ENCODE measurements at places on chromosomes 3 and 15. TPM values are rescaled to one million over a fixed set of nuclear protein-coding genes. Genes with fewer than 3 reads are reported as not detected.

Gene CD200
- total RNA-seq = 1.8 TPM

Gene ATP13A4
- 7.1 TPM for total RNA-seq

Gene CDAN1
- total RNA-seq = 37.3 TPM

DNA sequence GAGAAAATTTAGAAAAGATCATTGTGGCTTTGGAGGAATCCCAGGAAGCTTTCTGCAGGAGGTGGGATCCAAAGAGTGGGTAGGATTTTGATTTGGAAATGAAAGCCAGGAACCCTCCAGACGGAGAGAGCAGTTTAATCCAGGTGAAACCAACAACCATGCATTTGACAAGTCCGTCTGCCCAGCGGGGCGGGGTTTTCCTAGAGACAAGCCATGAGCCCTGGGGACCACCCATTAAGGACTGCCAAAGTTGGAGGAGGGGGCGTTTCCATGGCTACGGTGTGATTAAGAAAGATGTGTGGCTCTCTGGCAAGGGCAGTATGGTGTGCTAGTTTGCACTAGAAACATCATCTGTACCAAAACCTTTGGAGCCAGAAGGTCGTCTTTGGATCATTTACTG is 53.4 kb downstream of the SRGAP3 start:
- no peaks in the 10 kb centered on the region for H3K27me3 ChIP-seq
- no peak overlapping the region for H3K27ac ChIP-seq
- DNase-seq = no peak
- H3K4me3 ChIP-seq = no peak overlapping the region
- no peaks in the 10 kb centered on the region for H3K4me1 ChIP-seq

GRCh38 chr3:99873269-99874102 is 55.8 kb downstream of the CMSS1 start:
- H3K27ac ChIP-seq = no peak overlapping the region
- H3K36me3 ChIP-seq = no peaks in the 10 kb centered on the region
- H3K4me3 ChIP-seq = no peak overlapping the region
- DNase-seq = no peak
- H3K27me3 ChIP-seq = no peaks in the 10 kb centered on the region

DNA sequence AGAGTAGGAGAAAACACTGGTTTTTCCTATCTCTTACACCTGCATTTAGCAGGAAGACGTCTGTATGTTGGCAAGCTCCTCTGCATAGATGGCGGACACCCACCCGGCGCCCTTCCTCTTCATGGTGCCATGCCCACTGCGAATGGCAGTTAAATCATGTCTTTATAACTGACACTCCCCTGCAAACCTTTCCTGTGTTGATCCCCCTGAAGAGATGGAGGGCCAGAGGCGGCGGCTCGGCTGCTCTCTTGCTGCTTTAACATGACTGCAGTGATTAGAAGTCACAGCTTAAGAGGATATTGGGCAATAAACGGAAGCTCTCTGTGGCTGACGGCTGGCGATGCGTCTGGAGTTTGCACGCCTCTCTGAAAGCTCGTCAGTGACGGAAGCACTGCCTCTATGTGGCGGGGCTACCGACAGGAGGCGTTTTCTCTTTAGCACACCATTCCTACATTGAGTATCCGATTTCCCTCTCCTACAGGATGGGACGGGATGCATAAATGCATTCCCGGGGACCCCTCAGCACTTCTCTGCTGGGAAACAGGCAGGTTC is 25.5 kb upstream of the SNRPA1 start:
- peak overlapping the region; percentile 81 for H3K4me3 ChIP-seq
- H3K4me1 ChIP-seq = peaks cover 16% of the 10 kb centered on the region
- peak; percentile 81 for DNase-seq

DNA sequence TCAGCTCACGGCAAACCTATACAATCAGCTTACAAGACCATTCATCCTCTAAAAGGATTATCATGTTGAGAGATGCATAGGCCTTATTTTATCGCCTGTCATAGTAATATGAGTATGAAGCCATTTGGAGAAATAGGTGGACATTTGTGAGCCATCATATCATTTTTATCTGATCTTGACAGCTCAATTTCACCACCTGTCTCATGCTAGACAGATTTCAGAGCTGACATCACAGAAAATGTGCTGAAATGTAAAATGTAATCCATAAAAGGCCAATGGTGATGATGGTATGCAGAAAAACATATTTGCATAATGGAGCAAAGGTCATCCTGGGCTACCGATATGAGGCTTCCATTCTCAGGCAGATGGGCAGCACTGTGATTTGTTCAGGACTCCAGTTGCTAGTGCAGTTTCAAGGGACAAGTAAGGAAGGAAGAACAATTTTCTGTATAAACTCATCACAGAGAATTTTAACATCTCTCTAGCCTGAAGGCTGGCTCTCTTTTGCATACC is 221.5 kb downstream of the ULK4 start:
- no peak overlapping the region for H3K27ac ChIP-seq
- H3K27me3 ChIP-seq = no peaks in the 10 kb centered on the region
- no peak for DNase-seq

DNA sequence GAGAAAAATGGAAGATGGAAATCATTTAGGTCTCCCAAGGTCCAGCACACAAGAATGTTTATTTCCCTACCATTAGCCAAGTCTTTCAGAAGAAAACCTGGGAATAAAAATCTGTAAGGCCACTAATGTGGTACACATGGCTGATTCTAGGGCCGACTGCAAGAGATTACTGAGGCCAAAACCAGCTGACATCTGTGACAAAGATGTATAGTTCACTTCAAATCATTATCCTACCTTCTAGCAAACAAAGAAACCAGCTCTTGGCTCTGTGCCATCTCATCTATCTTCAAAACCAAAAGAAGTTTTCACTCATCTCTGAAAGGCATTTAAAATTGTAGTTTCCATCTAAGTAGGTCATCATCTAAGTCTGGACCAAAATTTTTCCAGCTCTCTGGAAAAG is 43.9 kb downstream of the ERC2 start:
- H3K27me3 ChIP-seq = peaks cover 24% of the 10 kb centered on the region
- no peaks in the 10 kb centered on the region for H3K4me1 ChIP-seq
- H3K27ac ChIP-seq = no peak overlapping the region
- H3K4me3 ChIP-seq = no peak overlapping the region
- no peak for DNase-seq

- H3K27ac ChIP-seq = no peak overlapping the region
- H3K27me3 ChIP-seq = peaks cover 46% of the 10 kb centered on the region
- no peaks in the 10 kb centered on the region for H3K4me1 ChIP-seq
- H3K36me3 ChIP-seq = no peaks in the 10 kb centered on the region
- no peak for DNase-seq
- H3K4me3 ChIP-seq = no peak overlapping the region
Observed at GRCh38 chr15:79769069-79769481, 127.7 kb downstream of the MTHFS start.

GRCh38 chr3:47374587-47374986 is 6.2 kb upstream of the PTPN23 start:
- peaks cover 18% of the 10 kb centered on the region for H3K4me1 ChIP-seq
- DNase-seq = no peak
- H3K36me3 ChIP-seq = no peaks in the 10 kb centered on the region

DNA sequence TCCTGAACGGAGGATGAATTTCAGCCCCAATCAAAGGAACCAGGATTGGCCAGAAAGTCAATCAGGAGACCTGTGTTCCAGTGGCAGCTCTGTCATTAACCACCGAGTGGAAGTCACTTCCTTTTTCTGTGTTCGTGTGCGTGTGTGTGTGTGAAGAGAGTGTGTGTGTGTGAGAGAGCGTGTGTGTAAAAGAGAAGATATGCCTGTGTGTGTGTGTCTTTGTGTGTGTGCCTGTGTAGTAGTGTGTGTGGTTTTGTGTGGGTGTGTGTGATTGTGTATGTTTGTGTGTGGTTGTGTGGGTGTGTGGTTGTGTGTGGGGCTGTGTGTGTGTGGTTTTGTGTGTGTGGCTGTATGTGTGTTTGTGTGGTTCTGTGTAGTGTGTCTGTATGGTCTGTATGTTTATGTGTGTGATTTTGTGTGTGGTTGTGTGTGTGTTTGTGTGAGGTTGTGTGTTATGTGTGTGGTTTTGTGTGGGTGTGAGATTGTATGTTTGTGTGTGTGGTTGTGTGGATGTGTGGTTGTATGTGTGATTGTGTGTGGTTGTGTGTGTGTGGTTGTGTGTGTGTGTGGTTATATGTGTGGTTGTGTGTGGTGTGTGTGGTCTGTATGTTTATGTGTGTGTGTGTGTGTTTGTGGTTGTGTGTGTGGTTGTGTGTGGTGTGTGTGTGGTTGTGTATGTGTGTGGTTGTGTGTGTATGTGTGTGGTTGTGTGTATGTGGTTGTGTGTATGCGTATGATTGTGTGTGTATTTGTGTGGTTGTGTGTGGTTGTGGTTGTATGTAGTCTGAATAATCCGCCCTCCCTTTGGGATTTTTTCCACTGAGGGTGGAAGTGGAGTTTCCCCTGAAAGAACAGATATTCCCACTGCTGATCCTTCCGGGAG is 314.4 kb downstream of the SHQ1 start:
- no peak overlapping the region for H3K4me3 ChIP-seq
- peak overlapping the region; percentile 39 for H3K27ac ChIP-seq
- peaks cover 6% of the 10 kb centered on the region for H3K4me1 ChIP-seq
- no peak for DNase-seq
- peaks cover 13% of the 10 kb centered on the region for H3K27me3 ChIP-seq
- H3K36me3 ChIP-seq = no peaks in the 10 kb centered on the region

Measured in naive thymus-derived CD8-positive, alpha-beta T cell (primary cell).